ENCODE measurements at places on chromosomes 6 and 20. TPM values are rescaled to one million over a fixed set of nuclear protein-coding genes. Genes with fewer than 3 reads are reported as not detected.
A peak's percentile ranks its signal among the peaks of the same experiment; 100 is the strongest.

DNA sequence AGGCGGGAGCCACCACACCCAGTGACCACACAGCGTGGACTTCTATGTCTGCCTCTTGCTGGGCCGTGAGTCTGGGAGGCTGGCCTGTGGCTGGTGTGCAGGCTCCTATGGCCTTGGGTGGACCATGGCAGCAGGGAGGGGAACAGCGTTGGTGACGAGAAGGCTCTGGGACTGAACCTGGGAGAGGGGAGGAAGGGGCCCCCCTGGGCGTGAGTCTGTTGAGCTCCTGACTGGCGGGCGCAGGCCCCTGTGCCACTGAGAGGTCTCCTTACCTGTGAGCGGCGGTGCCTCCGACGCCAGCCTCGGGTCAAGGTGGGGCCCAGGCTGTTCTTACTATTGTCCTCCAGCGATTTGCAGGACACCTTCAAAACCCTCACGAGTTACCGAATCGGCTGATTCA, 12.8 kb upstream of the HELZ2 start:
- DNase-seq: no peak

DNA sequence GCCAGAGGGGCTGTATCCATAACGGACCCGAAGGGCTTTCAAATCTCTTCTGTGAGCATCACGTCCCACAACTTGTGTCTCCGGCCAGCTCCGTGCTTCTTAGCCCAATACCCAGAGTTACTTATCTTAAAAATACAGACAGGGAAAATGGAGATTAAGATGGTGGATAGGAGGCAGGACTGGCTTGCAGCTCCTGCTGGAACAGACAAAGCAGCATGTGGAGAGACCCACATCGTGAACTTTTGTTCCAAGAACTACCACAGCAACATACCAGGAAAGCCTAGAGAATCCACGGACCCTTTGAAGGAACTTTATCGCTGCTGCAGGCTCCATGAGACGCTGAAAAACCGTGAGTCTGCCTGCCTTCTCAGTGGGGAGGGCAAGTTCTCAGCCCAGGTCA, 113.7 kb downstream of the RNASET2 start:
- DNase-seq: no peak

GRCh38 chr6:151310852-151311767, 71.3 kb downstream of the AKAP12 start:
- DNase-seq: no peak

DNA sequence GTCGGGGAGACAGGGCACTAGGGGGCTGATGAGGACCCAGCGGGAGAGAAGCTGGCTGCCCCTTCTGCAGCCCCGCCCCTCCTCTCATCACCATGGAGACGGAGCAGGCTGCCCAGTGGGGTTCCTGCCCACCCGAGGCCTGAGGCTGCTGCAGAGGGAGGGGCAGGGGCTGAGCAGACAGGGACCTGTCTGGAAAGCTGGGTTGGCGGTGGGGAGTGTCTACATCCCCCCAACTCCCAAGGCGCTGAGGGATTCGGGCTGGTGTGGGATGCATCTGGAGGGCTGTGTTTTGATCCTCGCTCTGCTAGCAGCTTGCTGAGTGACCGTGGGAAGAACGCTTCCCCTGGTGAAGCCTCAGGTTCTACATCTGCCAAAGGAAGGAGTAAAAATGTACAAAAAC, 1.2 kb upstream of the BPI start:
- no peak for DNase-seq

DNA sequence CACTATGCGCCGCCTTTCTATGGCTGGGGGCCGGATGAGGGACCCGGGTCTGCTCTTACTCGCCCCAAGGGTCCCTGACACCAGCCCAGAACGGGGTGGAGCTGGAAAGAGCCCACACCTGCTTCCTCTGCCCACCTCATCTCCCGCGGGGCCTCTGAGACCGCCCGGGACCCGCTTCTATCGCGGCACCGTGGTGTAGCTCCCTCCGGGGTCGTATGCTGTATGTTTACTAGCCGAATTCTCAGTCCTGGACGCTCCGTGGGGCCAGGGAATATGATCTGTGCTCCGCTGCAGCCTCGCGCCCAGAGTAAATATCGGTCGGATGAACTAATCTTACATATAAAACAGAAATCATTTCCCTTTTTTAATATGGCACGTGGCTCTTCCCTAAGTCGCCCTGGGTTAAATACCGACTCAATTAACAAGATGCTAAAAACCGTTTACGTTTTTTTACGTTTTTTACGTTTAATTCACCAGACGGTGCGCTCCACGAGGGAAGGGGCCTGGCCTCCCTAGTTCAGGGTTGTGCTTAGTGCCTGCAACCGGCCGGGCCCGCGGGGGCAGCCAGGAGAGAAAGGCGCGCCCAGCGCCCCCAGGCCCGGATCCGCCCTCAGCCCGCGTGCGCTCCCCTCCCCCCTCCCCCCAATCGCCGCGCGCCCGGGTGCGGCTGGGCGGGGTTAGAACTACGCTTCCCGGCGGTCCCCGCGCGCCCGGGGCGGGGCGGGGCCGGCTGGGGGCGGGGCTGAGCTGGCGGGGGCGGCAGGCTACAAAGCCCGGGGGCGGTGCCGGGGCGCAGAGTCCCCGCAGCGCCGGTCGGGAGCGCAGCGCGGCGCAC, at the start of gene RBM38:
TSS of gene RBM38 (plus strand) at position 793 of the 835 bp plus-strand sequence. CDS start 186 bp downstream, outside the sequence.
- DNase-seq: no peak

- no peak for DNase-seq
Measured at GRCh38 chr6:10407018-10407673, 7.7 kb downstream of the TFAP2A start.

DNA sequence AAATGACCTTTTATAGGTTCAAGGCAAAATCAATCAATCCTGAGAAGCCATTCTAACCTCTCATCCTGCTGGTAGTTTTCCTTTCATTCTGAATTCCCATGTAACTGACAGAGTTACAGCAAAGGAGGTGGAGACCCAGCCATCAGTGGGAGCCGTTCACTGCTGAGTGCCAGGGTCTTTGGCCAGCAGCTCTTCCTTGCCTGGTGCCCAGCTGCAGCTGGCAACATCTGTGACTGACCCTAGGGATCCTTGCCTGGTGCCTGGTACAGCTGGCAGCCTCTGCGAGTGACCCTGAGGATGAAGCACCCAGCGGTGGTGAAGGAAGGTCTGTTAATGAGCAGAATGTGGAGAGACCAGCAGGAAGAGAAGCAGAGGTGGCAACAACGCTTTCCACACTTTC, 314.6 kb downstream of the THBS2 start:
- no peak for DNase-seq

DNA sequence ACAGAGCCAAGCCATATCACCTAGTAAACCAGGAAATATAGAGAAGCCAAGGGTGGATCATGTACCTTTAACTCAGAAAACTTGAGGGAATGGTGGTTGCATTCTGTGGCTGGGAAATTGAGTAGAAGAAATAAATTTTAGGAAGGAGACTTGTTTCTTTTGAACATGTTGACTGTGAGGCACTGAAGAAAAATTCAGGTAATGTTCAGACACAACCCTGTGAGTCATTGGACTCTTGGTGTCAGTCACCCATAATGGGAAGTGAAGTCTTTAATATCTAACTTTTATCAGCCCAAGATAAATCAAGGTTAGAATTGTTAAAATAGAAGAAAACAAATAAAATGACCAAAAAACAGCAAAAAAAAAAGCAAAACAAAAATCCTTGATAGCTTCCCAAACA, 98.8 kb upstream of the GRIK2 start:
- DNase-seq: peak; percentile 5

- no peak for DNase-seq
Measured at GRCh38 chr20:4817230-4817671, 95.5 kb downstream of the PRND start.

DNA sequence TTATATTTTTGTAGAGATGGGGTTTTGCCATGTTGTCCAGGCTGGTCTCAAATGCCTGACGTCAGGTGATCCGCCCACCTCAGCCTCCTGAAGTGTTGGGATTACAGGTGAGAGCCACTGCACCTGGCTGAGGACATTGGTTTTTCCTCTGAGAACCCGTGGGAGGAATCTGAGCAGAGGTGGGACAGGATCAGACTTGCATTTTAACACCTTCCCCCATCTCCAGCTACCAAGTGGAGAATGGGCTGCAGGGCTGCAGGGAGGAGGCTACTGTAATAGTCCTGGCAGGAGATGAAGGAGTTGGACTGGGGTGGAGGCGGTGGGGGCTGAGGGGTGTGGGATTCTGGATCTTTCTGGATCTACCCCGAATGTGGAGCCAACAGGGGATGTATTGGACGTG, 24.5 kb downstream of the FAM110A start:
- DNase-seq: no peak

DNA sequence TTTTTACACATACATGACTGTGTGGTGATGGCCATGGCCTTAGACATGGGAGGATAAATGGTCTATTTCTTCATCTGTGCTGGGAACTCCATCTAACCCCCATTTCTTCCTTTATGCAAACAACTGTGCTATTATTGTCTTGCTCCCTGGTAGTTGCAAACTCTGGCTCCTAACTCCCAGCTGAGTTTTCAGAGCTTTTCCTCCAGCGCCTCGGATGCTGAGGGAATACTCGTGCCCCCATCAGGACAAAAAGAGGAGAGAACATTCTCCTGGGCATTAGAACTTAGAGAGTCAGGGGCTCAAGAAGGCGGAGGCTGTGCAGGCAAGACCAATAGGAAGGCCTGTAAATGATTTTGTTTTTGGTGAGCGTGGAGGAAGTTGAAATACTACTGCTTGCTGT, 2.1 kb downstream of the DAAM2 start:
- no peak for DNase-seq

GRCh38 chr6:33018904-33019303, 9.5 kb upstream of the HLA-DOA start:
- DNase-seq: peak; percentile 46

DNA sequence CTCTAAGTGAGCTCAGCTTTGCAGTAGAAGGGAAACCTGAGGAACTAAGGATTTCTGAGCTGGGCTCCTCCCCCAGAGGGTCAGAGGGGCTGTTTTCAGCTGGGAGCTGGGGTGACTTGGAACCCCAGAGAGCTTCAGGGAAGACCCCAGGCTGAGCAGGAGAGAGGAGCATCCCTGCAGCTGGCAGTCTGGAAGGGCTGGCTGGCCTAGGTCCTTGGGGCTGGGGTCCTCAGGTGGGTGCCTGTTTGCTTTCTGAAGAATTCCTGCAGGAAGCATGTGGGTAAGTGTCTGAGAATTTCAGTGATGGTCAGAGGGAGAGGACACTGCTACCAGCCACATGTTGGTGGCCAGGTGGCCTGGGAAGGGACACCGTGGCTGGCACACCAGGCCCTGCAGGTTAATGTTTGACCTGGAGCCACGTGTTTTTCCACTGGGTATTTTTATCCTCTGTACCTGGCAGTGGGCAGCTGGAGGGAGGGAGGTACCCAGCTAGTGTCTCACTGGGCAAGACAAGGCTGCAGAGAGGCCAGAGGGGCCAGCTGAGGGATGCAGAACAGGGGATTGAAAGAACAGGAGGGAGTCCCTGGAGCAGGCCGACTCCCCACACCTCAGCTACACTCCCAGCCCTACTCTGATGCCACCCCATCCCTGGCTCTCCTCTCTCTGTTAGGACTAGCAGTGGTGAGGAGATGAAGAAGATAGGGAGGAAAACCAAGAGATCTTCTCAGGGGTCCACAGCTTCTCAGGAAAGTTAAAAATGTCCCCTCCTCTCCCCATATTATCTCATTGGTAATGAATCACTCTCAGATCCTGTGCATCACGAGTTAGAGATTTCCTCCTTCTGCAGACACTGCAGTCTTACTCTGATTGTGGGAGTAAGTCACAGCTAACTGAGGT, 143.6 kb downstream of the VEGFA start:
- peak; percentile 43 for DNase-seq

GRCh38 chr6:139186692-139187091, 51.8 kb downstream of the HECA start:
- DNase-seq: no peak

GRCh38 chr6:113331021-113331420, 526.1 kb upstream of the MARCKS start:
- no peak for DNase-seq

DNA sequence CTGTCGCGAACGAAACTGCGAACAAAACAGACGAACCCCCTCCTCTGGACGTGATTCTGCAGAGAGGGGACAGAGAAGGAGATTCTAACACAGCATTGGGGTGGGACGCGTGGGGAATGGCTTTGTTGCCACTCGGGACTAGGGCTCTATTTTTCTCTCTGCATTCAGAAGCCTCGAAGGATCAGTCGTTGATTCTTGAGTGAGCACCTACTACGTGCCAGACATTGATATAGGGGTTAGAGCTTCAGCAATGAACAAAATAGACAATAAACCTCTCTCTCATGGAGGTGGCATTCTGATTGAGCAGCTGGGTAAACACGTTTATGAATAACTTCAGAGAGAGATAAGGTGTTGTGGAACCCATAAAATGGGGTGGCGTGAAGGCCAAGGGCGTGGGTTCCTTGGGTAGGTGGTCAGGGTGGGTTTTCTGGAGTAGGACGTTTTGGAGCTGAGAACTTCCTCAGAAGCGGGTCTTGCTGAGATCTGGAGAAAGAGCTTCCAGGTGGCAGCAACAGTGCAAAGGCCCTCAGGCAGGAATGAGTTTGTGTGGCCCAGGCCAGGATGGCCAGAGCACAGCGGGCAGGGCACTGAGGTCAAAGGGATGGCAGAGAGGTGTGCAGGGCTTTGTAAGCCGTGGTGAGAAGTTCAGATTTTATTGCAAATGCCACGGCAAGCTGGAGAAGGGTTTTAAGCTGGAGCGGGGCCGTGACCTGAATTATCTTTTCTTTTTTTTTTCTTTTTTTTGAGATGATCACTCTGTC, 884 bp downstream of the SLC2A10 start:
- DNase-seq: no peak

DNA sequence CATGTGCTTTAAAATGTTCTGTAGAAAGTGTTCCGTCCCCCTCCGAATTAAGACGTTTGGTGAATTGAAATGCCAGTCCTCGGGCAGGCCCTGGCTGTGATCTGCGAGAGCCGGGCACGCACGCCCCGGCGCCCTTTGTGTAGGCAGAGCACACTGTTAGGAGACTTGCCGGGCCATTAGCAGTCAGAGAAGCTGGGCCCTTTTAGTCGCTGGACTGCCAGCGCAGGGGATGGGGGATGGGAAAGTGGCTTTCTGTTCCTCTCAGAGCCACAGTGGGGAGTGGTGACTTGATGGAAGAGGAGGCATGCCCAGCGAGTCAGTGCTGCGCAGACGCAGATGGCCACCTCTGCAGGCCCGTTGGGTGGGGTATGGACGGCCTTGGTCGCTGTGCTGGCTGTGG, 2.2 kb downstream of the PPP1R3G start:
- no peak for DNase-seq

DNA sequence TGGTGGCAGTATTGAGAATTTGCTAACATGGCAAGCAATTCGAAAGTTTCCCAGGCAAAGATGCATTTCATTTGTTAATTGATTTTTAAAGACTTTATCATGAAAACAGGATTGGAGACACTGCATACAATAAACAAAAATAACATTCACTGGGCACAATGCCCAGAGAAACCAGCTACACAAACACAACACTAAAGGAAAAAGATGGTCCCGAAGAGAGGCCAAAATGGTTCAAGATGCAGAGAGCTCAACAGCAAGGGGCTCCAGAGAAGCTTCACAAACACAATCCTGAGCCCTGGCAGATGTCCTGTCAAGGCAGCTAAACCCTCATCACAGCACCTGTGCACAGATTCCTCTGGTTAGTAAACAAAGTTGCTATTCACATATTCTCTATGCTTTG, 79.3 kb downstream of the INSM1 start:
- no peak for DNase-seq

Gene IL17A
- total RNA-seq: not detected

Gene SIRPD
- not detected for total RNA-seq

Gene PBX2
- total RNA-seq: 31.4 TPM

Gene EYS
- 0.87 TPM for total RNA-seq

Gene CD40
- total RNA-seq: not detected

Gene TFAP2D
- not detected for total RNA-seq

Gene BTN1A1
- total RNA-seq: 0.23 TPM

Gene LRRC73
- total RNA-seq: 0.07 TPM

Gene NNAT
- total RNA-seq: not detected
